ACHN (cell line): ENCODE measurements at places on chromosomes 5 and 9.

DNA sequence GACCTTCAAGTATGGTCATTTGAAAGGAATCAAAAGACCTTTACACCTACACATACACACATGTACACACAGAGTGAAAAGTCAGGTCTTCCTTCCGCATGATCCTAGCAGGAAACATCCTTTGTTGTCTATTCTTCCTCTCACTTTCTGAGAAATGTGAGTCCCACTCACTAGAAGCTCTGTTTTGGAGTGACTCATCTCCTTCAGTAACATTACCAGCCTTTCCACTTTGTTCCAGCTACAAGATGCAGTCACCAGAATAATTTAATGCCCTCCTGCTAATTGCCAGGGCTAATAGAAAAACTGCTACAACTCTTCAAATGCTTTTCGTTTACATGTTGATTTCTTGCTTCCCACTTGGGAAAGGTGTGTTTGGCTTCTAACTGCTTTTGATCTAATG, 417.3 kb downstream of the RASEF start:
- DNase-seq = no peak

GRCh38 chr5:108421713-108422112, 39.8 kb upstream of the FBXL17 start:
- no peak for DNase-seq

DNA sequence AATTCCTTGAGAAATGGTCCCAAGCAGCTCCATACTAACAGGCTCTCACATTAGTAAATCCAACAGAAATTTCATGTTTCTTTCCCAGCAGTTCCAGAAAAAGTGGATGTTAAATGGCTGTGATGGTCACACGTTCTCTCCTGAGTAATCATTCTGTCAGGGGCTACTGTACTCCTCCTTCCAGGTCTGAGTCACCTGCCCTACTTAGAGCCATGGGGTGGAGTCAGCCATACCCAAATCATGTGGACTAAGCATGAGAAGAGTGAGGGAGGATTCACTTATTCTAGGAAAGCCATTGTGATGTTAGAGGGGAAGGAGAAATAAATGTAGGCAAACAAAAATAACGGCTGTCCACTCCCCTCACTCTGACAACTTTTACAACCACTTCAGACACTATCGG, 547.2 kb downstream of the CSNK1G3 start:
- no peak for DNase-seq

GRCh38 chr9:72596451-72597180, 75.2 kb downstream of the TMC1 start:
- no peak for DNase-seq

DNA sequence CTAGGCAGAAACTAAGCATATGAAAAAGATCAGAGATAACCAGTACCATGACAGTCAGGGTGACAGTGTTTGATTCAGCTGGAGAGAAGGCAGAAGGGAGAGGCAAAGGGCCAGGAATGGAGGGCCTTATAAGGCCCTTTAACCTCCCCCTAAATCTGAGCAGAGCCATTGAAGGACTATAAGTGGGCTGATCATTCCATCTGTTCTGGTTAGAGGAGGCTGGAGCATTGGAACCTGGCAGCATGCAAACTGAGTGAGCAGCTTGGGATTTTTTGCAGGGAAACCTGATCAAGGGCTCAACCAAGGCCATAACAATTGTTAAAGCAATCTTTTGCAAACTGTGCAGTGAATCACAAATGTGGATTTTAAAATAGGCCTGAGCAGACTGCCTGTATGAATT, 174.5 kb upstream of the DAP start:
- no peak for DNase-seq

DNA sequence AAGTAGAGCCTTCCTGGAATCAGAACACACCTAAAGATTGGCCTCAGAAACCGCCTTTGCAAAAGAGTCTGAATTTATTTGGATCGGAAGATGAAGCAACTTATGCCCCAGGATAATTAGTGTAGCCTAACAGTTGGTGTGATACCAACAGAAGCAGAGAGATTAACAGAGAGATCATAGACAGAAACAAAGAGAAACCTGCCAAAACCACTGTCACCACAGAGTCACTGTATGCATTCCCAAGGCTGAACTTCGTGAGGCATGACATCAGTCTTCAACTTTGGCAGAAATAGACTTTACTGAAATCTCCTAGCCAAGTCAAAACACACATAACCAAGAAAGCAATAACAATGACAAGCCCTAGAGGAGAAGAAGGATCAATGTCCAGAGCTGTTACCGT, 361.8 kb downstream of the ELAVL2 start:
- no peak for DNase-seq

DNA sequence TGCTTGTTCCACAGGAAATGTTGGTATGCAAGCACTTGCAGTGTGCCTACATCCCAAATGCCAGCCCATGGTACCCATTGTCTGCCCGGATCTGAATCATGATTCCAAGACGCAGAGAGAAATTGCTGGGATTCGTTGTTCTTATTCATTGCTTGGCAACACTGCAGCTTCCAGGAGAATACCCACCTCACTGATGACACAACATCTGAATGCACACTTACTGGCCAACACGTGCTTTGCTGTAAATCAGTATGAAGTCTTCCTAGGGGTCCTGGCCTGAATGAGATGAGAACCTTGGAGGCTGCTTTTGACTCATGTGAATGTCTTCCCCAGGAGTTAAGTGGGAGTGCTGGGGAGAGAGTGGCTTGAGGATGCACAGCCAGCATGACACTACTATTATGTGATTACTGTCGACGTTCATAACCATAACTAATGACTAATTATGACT, 11.6 kb downstream of the SRD5A1 start:
- DNase-seq = no peak

GRCh38 chr9:129609486-129610212, 11.3 kb downstream of the C9orf50 start:
- peak; percentile 19 for DNase-seq

DNA sequence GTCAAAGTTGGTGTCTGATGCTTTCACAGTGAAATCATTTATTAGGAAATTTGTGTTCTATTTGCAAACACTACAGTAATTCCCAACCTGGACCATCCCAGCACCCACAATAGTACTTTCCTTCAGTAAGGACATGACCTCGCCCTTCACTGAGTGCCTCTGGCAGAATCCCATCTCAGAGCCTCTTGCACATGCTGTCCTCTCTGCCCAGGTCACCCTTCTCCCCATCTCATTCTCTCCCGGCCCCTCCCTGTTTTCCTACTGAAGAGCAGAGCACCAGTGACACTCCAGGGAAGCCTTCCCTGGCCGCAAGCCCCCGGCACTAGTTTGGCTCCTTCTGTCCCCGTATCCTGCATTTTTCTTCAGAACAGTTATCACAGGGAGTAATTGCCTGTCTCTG, 220.4 kb downstream of the MAPKAP1 start:
- DNase-seq = no peak

DNA sequence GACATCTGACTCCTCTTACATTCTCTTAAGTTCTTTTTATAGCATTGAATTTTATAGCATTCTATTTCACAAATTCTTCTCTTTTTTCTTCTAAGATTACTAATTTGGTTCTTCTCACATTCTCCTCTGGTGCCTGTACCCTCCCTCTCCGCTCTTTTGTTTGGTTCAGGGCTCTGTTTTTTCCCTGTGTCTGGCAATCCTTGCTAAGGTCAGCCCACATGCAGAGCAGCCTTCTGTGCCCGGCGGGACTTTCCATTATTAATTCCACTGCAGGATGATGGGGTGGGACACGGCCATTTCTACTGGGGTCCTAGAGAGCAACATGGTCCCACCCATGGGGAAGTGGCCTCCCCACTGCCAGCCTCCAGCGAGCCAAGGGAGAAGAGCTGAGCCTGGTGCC, 9.8 kb upstream of the TRAF2 start:
- DNase-seq = no peak

- DNase-seq = no peak
Measured at GRCh38 chr5:119439140-119439631, 13.1 kb upstream of the HSD17B4 start.

- no peak for DNase-seq
Measured at GRCh38 chr9:14704281-14704680, 11.0 kb upstream of the ZDHHC21 start.

- no peak for DNase-seq
Measured at GRCh38 chr5:127070243-127070642, 3.1 kb downstream of the C5orf63 start.

DNA sequence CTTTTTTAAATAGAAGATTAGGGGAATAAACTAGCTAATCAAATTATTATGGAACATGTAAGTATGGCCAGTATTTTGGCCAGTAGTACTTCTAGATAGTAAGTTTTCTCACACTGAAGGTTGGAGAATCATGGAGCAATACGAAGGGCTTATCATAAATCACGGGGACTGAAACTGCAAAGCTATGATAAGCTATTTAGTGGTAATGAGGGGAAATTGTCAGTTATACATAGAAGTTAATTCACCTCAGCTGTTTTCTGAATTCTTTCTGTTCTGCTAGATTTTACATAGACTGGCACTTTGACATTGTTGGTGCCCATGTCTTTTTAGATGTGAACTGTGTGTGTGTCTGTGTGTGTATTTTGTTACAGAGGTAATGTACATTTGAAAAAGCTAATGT, 34.5 kb upstream of the FAM151B start:
- no peak for DNase-seq

- DNase-seq = no peak
Measured at GRCh38 chr5:150006318-150006717, 5.8 kb downstream of the HMGXB3 start.

DNA sequence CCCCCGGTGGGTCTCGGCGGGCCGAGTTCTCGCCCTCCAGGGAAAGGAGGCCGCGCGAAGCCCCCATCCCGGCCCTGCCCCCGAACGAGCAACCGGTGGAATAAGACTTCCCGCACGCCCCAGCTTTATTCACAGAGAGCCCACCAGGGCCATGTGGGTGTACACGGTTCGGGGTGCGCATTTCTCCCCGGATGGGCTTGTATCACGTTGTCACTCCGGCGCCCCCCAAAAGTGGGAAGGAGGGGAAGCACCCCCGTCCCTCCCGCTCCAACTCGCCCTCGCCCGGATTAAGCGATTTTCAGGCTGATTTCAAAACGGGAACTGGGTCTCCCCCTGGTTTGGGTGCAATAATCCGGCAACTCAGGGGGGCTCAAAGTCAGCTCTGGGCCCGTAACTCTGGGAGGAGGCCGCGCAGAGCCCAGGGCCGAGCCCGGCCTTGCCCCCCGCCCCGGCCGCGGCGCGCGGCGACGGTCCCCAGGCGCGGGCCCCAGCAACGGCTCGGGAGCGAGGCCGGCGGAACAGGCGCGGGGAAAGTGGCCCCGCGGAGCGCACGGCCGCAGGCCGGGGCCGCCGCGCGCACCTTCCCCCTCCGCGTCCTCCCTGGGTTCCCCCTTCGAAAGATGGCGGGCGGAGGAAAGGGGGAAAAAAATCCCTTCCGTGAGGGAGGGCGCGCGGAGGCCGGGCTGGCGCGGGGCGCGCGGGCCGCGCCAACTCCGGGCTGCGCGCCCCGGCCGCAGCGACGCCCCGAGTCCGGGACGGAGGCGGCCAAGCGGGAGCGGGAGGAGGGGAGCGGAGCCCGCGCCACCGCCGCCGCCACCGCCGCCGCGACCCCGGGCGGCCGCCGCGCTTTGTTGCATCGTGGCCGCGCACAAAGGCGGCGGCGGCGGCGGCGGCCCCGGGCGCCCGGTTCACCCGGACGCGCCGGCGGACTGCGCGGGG, 644 bp downstream of the BRD3 start:
- peak; percentile 48 for DNase-seq

GRCh38 chr5:142248853-142249462, 75.9 kb downstream of the SPRY4 start:
- DNase-seq = no peak

DNA sequence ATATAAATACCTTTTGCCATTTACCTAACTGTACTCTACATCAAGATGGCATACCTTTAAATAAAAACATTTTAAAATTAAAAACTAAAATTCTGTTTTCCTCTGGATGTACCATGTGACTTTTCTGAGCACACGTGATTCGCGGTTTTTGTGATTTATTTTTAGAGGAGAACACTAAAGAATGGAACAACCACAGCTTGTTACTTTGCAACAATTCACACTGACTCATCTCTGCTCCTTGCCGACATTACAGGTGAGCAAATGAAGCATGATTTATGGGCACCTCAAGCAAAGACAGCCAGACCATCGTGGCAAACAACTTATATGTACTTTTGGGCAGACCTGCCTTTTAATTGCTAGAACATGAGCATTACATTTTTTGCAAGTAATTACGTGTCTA, 61.3 kb downstream of the GDA start:
- DNase-seq = no peak

DNA sequence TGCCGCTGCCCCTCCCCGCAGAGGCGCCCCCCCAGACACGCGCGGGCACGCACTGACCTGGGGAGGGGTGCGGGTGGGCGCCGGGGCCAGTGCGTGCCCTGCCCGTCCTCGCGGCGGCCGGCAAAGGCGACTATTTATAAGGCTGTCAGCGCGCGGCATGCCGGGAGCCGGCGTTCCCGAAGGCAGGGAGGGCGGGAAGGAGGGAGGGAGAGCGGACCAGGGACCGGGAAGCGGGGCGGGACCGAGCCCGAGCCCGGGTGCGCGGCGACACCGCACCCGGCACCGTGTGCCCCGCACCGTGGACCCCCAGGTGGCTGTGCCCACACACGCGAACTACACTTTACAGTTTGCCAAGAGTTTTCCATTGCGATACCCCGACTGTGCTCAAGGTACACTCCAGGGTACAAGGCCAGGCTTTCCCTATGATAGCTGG, at the start of gene AK1:
AK1 (minus strand) TSS at position 110 of the 433 bp plus-strand sequence. CDS start 3,058 bp downstream, outside the sequence.
- DNase-seq = peak; percentile 60

- DNase-seq = no peak
Measured at GRCh38 chr5:179287071-179287470, 58.2 kb downstream of the ADAMTS2 start.

DNA sequence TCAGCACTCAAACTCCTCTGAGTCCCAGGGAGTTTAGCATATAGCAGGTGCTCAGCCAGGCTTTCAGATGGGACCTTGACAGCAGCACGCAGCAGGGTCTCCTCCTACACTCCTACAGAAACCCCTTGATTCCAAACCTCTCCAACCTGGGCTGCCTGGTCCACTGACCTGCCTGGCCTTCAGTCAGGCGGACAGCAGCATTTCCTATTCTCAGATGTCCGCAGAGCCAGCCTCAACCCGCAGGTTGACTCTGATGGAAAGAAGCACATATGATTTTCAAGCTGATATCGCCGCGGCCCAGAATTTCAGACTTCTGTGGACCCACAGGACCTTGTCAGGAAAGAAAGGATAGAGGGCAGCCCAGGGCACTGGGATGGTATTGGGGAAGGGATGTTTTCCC, 5.3 kb upstream of the SLC25A48 start:
- DNase-seq = no peak

GRCh38 chr5:178454821-178455479, 135.2 kb downstream of the COL23A1 start:
- DNase-seq = no peak

- no peak for DNase-seq
Measured at GRCh38 chr9:71662082-71662481, 106.2 kb downstream of the CEMIP2 start.

GRCh38 chr5:170854566-170854965, 7.3 kb upstream of the RANBP17 start:
- no peak for DNase-seq

DNA sequence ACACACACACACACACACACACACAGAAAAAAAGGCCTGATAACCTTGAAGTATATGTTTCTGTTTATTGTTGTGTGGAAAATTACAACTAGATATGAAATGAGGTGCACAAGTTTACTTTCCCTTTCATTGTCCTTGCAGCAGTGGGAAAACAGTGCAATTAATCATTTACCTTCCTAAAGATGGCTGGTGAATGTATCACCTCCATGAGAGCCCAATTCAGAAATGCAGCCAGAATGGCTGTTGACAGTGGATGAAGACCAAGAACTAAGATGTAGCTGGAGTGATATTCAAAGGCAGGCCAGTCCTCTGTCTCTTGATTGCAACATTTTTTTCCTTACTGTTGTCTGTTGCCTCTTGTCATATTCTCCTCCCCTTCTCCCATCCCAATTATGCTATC, 49.6 kb upstream of the EIF4EBP3 start:
- DNase-seq = peak; percentile 71

- no peak for DNase-seq
Measured at GRCh38 chr5:116520771-116521170, 53.9 kb downstream of the SEMA6A start.
